ENCODE measurements at places on chromosomes 12 and 14.

- no peak for DNase-seq
Observed at GRCh38 chr12:49924628-49925246, 21.0 kb upstream of the FAIM2 start.

GRCh38 chr12:88057994-88058718, 29.0 kb upstream of the C12orf50 start:
- no peak for DNase-seq

DNA sequence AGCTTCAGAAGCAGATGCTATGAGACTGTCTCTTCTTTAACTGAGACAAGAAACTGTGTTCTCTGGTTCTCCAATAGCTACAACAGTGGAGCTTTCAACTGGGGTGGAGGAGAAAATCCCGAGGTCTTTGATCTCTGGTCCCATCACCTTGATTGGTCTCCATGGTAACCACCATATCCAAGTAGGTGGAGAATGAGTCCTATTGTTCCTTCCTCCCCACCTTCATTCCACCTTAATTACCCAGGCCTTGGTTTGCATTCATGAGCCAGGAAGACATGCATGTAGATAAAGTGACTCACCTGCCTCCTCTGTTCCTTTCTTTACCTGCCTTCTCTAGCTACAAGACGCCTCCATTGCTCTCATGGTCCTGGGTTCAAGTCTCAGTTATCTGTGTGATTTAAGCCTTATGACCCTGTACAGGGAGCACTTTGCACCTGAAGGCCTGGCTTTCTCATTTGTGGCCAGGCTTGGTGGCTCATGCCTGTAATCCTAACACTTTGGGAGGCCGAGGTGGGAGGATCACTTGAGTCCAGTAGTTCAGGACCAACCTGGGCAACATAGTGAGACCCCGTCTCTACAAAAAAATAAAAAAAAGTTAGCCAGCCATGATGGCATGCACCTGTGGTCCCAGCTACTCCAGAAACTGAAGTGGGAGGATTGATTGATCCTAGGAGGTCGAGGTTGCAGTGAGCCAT, 157.7 kb upstream of the TBX3 start:
- DNase-seq = no peak

DNA sequence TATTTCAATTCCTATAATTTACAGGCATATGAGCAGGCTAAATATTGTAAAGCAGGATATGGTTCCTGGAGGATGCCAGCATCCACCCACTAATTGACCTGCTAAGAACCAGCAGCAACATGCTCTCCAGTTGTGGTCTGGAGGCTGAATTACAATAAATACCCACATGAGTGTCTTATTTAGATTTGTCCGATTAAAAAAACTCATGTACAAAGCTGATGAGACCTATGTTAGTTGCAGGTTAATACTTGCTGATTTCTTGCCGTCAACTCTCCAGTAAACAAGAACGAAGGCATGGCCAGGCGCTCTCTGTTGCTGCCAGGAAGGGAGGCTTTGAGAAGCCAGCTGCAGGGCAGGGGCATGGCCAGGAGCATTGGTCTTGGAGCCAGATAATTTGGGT, 169.3 kb upstream of the PRICKLE1 start:
- DNase-seq = no peak

- no peak for DNase-seq
Observed at GRCh38 chr12:83158613-83159207, 472.0 kb downstream of the TMTC2 start.

DNA sequence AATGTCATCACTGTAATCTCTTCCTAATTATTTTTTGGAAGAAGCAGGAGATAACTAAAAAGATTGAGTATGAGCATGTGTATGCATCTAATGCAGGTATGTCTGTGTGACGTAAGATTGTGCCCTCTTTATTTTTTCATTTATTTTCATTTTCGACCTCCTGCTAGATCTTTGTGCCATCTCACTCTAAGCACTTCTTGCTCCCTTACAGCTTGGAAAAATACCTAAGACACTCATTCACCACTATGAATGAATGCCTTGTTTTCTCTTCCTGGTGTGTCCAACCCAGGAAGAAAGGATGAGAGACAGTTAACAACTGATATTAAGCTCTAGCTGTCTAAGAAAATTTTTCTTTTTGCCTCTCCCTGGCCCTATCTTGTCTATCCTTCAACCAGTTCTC, 76.8 kb upstream of the CISTR start:
- no peak for DNase-seq
